Germinal center (tissue), 1 donor: ENCODE measurements at places on chromosomes 1 and 21.

- no peak for DNase-seq
These were observed 51.9 kb downstream of the EIF4G3 start for GRCh38 chr1:21124846-21125245.

- DNase-seq = no peak
These were observed 158.2 kb downstream of the TGFBR3 start for GRCh38 chr1:91727763-91728162.

DNA sequence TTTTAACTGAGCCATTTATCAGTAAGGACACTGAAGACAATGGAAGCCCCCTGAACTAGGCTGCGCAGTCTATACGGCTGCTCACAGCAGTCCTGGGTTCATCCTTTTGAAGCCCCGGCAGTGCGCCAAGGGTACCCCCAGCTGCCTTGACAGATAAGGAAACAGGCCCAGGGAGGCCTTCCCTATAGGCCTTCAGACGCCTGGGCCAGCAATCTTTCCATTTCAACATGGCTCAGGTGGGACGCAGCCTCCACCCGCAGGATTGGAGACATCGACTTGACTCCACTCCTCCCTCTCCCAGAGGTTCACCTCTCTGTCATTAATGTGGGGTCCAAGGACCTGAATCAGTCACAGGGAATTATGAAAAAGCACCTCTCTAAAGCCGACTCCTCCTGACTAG is 2.8 kb upstream of the LYPD8 start:
- DNase-seq = no peak

GRCh38 chr1:100445565-100445964 is 92.4 kb upstream of the GPR88 start:
- DNase-seq = no peak

- no peak for DNase-seq
These were observed 94.4 kb upstream of the IGSF21 start for GRCh38 chr1:18013216-18013615.

DNA sequence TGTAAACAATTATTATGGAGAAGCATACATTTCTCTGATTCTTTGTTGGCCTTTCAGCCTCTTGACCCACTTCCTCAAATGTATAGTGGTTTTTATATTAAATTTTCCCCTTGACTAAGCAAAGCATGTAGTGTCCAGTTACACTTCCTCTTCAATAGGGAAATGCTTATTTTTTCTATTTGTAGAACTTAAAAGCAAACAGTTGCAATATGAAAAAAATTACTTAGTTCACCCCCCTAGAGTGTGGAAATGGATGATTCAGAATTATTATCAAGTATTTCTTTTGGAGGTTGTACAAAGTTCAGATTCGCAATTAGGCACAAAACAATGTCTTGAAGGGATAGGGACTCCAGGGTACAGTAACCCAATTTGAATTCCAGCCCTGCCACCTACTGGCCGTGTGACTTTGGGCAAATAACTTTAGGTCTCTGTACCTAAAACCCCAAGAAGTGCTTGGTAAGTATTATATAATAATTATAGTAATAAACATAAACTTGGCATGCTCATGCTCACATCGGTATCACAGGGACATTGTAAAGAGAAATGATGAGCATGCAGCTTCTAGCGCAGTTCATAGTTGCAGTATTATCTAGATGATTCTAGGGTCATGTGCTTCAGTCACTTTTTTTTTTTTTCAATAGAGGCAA is 28.6 kb upstream of the IFNGR2 start:
- DNase-seq = peak; percentile 51

- DNase-seq = peak; percentile 87
These were observed 14.1 kb upstream of the NUAK2 start for GRCh38 chr1:205335692-205336091.

DNA sequence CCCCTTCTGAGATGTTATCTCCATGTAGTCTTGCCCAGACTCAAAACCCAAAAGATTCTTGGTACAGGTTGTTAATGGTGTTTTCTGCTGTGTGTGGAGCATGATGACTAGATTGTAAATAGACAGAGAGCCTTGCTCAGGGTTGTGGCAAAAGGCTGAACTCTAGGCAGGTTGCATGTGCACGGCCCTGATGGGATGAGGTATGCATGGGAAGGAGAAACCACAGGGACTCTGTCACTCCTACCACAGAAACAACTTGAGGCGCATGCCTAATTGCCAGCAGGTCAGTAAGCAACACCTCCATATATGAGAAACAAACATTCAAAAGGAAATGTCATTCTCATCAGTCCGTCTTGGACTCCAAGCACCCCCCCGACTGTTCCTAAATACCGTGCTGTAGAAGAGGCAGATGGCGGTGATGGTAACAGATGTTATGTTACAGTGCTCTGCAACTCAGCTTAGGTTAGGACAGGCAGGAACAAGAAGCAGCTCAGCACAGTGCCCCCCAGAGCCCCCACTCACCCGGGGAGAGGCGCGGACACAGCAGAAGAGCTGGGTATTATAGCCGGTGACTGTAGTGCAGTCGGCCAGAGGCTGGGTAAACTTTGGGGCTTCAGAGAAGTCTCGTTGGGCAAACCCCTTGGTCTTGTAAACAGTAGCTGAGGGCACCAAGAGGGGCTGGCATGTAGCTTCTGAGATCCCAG is 10.9 kb downstream of the MYBPHL start:
- no peak for DNase-seq

GRCh38 chr1:212525479-212526110 is 83.0 kb upstream of the ATF3 start:
- DNase-seq = no peak

DNA sequence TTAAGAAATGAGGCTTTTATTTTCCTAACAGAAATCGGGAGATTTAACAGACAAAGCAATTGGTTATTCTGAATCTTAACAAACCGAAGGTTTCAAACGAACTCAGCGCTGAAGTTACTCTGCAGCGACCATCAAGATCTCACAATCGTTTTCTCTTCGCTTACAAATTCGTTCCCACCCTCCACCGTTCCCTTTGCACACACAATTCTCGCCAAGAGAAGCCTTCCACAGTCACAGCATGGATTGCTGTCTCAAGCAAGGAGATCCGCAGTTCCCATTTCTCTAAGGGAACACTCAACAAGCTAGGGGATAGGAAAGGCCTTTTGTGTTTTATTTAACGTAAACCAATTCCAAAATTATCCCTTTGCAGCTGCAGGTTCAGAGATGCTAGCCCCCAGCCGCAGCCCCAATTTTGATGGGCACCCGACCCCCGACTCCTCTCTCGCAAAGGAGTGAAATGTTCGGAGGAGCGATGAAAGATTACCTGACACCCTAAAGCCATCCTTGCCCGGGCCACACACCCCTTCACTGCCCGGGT is 755 bp downstream of the FBXO42 start:
- DNase-seq = no peak

GRCh38 chr1:221622389-221622788 is 119.5 kb downstream of the DUSP10 start:
- DNase-seq = no peak

DNA sequence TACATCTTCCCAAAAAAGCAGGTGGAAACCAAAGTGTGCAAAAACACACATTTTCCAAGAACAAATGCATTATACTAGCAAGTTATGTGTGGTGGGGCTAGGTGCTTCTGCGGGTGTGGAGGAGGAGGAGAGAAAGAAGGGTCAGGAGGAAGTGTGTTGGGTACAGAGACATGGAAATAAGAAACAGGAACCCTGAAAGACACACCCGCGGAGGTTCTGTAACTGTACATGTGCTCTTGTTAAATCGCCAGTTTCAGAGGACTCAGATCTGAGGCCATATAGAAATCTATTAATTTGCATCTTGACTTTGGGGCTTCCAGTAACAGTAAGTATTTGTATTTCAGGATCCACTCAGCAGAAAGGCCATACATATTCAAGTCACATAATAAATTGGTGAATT is 30.9 kb downstream of the ERG start:
- DNase-seq = no peak

DNA sequence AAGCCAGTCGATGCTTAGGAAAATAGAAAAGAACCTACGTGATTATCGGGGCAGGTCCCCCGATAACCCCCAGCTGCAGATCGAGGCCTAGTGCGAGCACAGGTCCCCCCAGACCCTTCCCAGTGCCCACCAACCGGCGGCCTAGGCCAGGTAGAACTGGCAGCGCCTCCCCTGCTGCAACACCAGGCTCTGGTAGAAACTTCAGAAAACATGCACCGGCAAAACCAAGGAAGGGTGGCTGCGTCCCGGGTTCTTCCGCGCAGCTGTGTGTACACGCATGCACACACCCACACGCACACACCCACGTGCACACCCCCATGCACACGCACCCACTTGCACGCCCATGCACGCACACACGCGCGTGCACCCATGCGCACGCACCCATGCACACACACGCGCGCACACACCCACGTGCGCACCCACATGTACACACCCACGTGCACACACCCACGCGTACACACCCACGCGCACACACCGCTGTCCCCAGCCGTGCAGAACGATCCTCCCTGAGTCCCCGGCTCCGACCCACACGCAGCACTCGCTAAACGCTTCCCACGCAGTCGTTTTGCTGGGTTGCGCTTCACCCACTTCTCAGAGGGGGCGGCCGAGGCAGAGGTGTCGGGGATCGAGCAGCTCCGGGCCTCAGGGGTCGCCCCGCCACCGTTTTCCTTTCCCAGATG is 5.2 kb downstream of the TSPEAR start:
- DNase-seq = no peak

DNA sequence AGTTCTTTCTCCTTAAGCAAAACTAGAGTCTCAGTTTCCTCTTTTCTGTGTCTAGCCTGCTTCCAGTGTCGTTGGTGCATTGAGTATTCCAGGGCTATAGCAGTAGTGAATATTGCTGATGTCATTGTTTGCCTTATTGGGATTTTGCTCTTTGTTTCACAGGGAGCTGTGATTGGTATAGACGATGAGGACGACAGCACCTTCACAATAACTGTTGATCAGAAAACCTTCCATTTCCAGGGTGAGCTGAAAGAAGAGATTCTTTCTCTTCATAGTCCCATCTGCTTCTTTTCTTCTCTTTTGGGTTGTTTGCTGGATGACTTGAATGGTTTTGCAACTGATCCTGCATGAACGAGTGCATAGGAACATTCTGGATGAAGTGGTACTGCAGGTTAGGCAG is 52.4 kb downstream of the OSBPL9 start:
- DNase-seq = no peak

DNA sequence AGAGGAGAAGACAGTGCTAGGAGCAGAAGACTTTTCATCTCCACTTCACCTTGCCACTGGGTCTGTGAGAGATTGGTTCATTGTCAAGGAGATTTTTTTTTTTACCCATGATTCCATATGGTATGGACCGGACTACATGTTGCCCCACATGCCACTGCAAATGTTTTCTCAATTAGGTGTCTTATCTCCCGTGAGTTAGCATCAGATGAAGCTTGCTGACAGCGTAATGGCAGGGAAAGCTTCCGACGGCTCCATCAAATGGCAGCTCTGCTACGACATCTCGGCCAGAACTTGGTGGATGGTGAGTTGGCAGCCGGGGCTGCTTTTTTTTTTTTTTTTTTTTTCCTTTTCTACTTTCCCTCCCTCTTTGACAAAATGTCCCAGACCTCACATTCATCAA is 217.2 kb upstream of the NFIA start:
- no peak for DNase-seq

GRCh38 chr21:14086553-14086952 is 124.2 kb downstream of the LIPI start:
- DNase-seq = no peak

DNA sequence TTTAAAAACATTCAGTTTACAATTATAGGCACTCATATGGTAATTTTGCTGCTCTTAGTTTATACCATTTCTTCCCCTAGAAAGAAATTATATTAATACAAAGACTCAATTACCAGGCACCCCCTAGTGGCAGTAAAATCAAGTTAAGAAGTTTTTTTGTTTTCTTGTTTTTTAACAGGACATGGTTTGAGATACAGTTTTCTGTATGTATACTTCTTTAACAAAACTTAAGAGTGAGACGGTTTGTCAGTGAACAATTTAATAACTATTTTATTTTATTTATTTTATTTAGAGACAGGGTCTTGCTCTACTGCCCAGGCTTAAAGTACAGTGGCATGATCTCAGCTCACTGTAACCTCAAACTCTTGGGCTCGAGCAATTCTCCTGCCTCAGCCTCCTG is 224.6 kb downstream of the FAF1 start:
- DNase-seq = peak; percentile 32

- DNase-seq = no peak
These were observed 8.6 kb downstream of the CACNA1S start for GRCh38 chr1:201103666-201104065.

- no peak for DNase-seq
These were observed 255.4 kb downstream of the RGS7 start for GRCh38 chr1:241101622-241102021.

- DNase-seq = no peak
These were observed 16.0 kb downstream of the IQGAP3 start for GRCh38 chr1:156556354-156556753.

- DNase-seq = no peak
These were observed 117.2 kb downstream of the SLC25A24 start for GRCh38 chr1:108082738-108083562.

- no peak for DNase-seq
These were observed 14.9 kb upstream of the RAB42 start for GRCh38 chr1:28577052-28577678.

GRCh38 chr1:231534703-231535159 is 6.3 kb downstream of the TSNAX start:
- DNase-seq = no peak

DNA sequence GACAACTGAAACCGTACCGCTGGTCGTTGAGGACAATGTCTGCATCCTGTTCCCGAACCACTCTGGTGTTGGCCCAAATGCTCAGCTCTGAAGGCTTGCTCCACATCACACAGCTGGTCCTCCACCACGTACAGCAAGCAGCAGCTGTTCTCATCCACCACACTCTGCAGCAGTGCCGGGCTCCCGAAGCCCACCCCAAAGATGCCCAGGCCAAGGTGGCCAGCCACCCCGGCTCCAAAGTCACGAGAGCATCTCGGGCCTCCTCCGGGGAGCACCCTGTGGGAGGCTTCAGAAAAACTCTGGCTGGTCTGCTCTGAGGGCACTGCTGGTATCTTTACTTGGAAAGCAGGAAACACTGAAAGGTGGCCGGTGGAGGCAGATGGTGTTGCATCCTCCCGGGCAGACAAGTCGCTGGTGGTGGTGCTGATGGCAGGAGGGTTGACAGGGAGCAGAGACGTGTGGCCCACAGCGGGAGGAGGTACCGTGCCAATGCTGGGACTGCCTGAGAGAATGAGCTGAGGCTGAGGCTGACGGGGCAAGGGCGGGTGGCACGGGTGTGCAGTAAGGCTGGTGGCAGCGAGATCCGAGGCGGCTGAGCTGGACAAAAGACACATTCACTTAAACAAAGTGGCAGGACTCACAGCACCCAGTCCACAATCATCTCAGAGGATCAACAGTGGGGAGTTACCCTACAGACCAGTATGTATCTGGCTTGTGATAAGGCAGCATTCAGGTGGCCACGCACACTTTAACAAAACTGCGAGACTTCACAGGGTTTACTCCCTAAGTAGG is 6.5 kb upstream of the CCDC27 start:
- DNase-seq = no peak

- DNase-seq = no peak
These were observed 6.7 kb downstream of the PM20D1 start for GRCh38 chr1:205843036-205843859.

- no peak for DNase-seq
These were observed 23.8 kb upstream of the APP start for GRCh38 chr21:26194326-26194725.
